ENCODE measurements at places on chromosomes 4 and X. TPM values are rescaled to one million over a fixed set of nuclear protein-coding genes. Genes with fewer than 3 reads are reported as not detected.

The TEX11 gene
- not detected for total RNA-seq

The GAGE2A gene
- not detected for total RNA-seq

The UFSP2 gene
- total RNA-seq, result 28.3 TPM

DNA sequence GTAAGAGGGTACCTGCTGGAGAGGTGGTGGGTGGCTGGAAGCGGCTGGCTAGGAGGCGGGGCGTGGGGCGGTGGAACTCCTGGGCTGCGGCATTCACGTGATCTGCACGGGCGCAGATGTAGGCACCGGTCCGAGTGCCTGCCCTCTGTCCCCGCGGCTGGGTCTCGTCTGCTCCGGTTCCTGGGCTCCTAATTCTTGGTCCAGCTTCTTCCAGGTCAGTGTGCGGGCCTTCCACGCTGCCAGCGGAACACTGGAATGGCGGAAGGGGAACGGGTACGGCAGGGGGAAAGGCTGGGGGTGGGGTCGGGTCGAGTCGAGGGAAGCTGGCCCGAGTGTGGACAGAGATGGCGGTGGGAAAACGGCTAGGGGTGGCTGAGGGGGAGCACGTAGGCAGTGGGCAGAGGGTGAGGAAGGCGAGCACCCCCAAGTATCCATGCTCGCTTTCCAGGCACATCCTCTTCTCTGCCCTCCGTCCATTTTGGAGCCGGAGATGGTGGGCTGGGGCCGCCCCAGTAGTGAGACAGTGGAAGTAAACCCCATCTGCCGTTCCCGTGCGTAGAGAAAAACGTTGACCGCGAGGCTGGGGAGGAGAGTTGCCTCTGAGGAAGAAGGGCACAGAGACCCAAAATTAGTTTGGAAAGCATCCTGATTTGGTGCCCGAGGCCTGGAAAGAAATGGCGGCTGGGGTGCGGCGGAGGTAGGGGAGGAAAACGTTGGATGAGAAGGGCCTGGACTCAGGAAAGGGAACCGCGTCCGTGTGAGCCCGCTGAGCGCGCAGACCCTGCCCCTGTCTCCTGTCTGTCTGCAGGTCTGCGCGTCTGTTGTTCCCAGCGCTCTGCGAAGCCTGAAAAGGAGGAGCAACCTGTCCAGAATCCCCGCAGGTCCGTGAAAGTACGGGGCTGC, at the start of gene TCEAL4:
TCEAL4 (plus strand) TSS at position 105 of the 903 bp plus-strand sequence. CDS start 1,161 bp downstream, outside the sequence.
- peak; percentile 47 for DNase-seq
- H3K27me3 ChIP-seq, result peaks cover under 1% of the 10 kb centered on the region
- no peaks in the 10 kb centered on the region for H3K36me3 ChIP-seq
- H3K27ac ChIP-seq, result no peak within 1 kb of the TSS
- H3K4me3 ChIP-seq, result peak within 1 kb of the TSS; percentile 82

- H3K27ac ChIP-seq, result no peak overlapping the region
- peaks cover 7% of the 10 kb centered on the region for H3K27me3 ChIP-seq
- no peak for DNase-seq
- H3K36me3 ChIP-seq, result no peaks in the 10 kb centered on the region
- no peaks in the 10 kb centered on the region for H3K4me1 ChIP-seq
These were observed 297.8 kb downstream of the RAPGEF2 start for GRCh38 chr4:159400558-159401225.

- no peaks in the 10 kb centered on the region for H3K36me3 ChIP-seq
- H3K4me3 ChIP-seq, result no peak overlapping the region
- H3K4me1 ChIP-seq, result no peaks in the 10 kb centered on the region
- DNase-seq, result no peak
- no peaks in the 10 kb centered on the region for H3K27me3 ChIP-seq
- no peak overlapping the region for H3K27ac ChIP-seq
These were observed 80.8 kb downstream of the AWAT2 start for GRCh38 chrX:69968950-69969349.

- H3K4me3 ChIP-seq, result no peak overlapping the region
- no peak overlapping the region for H3K27ac ChIP-seq
- H3K27me3 ChIP-seq, result no peaks in the 10 kb centered on the region
- no peak for DNase-seq
- peaks cover 19% of the 10 kb centered on the region for H3K4me1 ChIP-seq
These were observed 91.3 kb upstream of the NAP1L5 start for GRCh38 chr4:88788895-88789294.

GRCh38 chr4:143403553-143403820, 66.8 kb downstream of the GAB1 start:
- H3K27ac ChIP-seq, result no peak overlapping the region
- peaks cover 2% of the 10 kb centered on the region for H3K27me3 ChIP-seq
- no peak for DNase-seq
- H3K4me1 ChIP-seq, result peaks cover 19% of the 10 kb centered on the region
- no peak overlapping the region for H3K4me3 ChIP-seq

DNA sequence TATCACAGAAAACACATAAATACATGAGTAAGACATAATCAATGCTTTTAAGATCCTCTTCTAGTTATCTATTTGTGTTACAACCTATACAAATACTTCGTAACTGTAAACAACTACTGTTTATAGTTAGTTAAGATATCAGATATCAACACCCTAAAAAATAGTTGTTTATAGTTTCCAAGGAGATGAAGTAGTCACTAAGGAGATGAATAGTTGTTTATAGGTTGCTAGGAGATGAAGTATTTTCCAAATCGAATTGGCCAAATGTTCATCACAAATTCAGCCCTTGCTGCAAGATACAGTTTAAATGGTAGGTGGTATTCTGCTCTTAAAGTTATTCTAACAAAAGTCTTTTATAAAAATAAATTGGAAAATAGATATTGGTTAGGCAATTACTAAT, 618.2 kb upstream of the PCDH10 start:
- no peak overlapping the region for H3K4me3 ChIP-seq
- DNase-seq, result no peak
- H3K36me3 ChIP-seq, result no peaks in the 10 kb centered on the region
- no peak overlapping the region for H3K27ac ChIP-seq
- no peaks in the 10 kb centered on the region for H3K4me1 ChIP-seq

DNA sequence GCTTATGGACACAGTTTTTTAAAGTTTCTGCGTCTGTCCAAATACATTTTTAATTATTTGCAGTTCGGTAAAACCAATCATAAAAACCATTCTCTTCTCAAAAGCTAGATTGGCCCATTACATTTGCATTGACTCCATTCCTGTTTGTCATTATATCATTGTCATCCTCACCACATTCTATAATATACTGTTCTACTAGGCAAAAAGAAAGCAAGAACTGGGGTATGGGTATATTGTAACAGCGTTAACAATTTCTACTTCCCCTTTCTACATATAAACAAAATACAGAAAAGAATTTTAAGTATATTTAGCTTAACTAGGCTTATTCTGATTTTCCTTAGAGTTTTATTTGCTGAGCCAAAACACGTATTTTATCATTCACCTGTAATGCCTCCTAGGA, 91.8 kb downstream of the RAP1GDS1 start:
- H3K4me1 ChIP-seq, result peaks cover 4% of the 10 kb centered on the region
- H3K27ac ChIP-seq, result no peak overlapping the region
- no peaks in the 10 kb centered on the region for H3K27me3 ChIP-seq
- H3K4me3 ChIP-seq, result no peak overlapping the region
- DNase-seq, result no peak

DNA sequence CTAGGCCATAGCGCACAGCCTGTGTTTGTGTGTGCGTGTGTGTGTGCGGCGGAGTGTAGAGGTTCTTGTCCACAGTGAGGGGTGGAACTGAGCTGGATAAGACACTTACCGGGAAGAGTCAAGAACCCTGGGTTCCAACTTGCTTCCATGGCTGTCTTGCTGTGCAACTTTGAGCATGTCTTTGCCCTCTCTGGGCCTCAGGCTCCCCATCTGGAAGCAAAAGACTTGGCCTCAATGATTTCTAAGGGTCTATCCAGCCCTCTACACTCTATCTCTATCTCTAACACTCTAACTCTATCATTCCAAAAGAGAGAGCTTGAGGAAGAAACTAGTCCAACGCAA, 121.3 kb upstream of the PJA1 start:
- no peak overlapping the region for H3K4me3 ChIP-seq
- H3K27me3 ChIP-seq, result no peaks in the 10 kb centered on the region
- H3K36me3 ChIP-seq, result no peaks in the 10 kb centered on the region

- peaks cover 5% of the 10 kb centered on the region for H3K4me1 ChIP-seq
- no peaks in the 10 kb centered on the region for H3K36me3 ChIP-seq
- H3K4me3 ChIP-seq, result no peak overlapping the region
- peaks cover 12% of the 10 kb centered on the region for H3K27me3 ChIP-seq
These were observed 57.1 kb downstream of the ENPEP start for GRCh38 chr4:110532901-110533589.
